ENCODE measurements at places on chromosomes 4 and X.

DNA sequence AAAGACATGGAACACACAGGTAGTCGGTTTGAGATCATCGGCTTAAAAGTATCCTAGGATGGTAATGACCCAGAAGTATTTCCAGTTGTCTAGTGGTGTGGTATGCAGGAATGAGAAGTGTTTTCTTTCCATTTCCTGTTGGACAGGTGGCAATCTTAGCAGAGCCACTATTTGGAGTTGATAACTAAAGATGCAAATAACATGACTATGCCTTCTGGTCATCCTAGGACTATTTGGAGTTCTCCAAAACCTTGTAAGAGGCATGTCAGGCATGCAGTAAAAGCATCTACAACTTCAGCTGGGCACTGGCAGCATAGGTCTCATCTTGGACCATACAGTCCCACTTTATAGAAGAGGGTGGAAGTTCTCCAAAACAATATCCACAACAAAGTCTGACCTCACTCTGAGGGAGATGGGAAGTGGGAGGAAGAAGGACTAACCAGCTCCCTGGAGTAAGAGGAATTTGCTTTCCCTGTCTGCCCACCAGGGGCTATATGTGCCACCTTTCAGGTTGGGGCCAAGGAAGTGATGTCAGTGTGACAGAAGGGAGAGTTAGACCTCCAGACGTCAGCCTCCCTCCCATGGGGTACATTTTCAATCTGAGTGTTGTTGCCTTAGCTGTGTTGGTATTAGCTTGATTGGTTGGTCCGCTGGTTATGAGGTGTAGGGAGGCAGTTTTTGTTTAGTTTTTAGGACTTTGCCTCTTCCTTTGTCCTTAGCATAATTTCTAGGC lies 101.2 kb upstream of the MYOZ2 start:
- DNase-seq: no peak

- no peak for DNase-seq
Observed at GRCh38 chr4:165331359-165331758, 3.9 kb downstream of the MSMO1 start.

GRCh38 chrX:140434347-140434746 lies 70.5 kb downstream of the SOX3 start:
- DNase-seq: no peak

DNA sequence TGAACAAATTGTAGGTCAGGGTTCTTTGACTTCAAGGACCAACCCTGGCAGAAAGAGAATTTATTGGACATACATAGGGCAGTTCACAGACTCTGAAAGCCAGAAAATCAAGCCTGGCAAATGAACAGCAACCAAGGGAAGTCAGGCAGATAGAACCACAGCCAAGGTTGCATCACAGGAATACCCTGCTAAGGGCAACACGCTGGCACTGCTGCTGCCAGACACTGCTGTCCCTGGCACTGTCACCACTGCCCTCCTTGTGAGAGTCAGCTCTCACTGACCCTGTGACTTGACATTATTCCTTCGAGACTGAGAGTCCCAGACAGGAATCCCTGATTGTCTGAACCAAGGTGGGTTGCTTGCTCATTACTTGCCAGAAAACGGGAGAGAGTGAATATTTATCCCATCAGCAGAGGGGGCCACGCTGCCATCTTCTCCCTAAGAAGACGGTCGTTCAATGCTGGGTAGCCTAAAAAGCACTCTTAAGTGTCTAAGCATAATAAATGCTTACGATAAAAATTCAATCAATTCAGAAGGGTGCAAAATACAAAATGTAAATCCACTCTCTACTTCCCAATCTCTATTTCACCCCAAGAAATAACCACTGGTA lies 23.2 kb upstream of the PTTG2 start:
- DNase-seq: no peak

DNA sequence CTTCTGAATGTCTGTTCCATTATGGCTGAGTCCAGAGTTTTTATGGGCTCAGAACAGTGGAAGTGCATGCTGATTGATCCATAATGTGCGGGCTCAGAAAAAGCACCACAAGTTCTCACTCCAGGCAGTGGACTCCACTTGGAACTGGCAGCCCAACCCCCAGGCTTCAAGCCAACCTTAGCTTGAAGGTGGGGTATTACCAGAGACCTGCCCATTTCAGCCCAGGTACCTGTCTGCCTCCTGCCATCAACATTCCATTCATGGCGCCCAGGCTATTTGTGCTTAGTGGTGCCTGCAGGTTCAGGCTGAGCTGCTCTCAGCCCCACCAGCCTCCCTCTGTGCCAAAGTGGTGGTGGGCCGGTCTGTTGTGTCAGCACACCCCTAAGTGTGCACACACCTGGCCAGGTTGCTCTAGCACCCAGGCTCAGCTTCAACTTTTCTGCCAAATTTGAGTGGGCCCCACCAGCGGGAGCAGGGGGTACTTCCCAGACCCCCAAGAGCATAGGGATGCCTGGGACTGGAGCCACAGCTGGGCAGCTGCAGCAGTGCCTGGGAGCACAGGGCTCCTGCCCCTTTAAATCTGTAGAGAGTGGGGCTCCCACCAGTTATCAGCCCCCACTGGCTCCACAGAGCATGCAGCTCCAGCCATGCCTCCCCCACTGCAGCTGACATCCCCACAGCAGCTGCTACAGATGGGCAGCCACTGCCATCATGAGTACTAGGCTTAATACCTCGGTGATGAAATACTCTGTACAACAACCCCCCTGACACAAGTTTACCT lies 1025.3 kb downstream of the PCDH19 start:
- DNase-seq: no peak

GRCh38 chrX:111395149-111395548 lies 16.8 kb downstream of the DCX start:
- DNase-seq: no peak

- DNase-seq: no peak
Observed at GRCh38 chrX:96244955-96245354, 439.7 kb upstream of the DIAPH2 start.

DNA sequence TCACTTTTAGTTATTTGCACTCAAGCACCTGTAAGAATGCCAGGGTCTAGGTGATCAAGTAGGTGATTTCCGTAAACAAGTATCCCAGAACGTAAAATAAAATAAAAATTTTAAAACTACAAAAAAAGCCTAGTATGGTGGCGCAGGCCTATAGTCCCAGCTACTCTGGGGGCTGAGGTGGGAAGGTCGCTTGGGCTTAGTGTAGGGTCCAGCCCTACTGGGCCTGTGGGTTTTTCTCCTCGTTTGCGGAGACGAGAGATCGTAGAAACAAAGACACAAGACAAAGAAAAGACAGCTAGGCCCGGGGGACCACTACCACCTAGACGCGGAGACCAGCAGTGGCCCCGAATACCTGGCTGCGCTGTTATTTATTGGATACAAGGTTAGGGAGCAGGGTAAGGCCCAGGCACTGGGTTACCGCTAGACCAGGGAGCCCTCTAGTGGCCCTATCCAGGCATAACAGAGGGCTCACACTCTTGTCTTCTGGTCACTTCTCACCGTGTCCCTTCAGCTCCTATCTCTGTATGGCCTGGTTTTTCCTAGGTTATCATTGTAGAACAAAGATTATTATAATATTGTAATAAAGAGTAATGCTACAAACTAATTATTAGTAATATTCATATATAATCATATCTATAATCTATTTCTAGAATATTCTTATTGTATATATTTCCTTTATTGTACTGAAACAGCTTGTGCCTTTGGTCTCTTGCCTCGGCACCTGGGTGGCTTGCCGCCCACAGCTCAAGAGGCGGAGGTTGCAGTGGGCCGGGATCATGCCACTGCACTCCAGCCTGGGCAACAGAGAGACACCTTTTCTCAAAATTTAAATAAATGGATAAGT lies 38.4 kb downstream of the SAGE1 start:
- DNase-seq: no peak

- DNase-seq: no peak
Observed at GRCh38 chr4:98828801-98829200, 100.1 kb downstream of the EIF4E start.

- no peak for DNase-seq
Observed at GRCh38 chrX:25006586-25007058, 9.1 kb downstream of the ARX start.

DNA sequence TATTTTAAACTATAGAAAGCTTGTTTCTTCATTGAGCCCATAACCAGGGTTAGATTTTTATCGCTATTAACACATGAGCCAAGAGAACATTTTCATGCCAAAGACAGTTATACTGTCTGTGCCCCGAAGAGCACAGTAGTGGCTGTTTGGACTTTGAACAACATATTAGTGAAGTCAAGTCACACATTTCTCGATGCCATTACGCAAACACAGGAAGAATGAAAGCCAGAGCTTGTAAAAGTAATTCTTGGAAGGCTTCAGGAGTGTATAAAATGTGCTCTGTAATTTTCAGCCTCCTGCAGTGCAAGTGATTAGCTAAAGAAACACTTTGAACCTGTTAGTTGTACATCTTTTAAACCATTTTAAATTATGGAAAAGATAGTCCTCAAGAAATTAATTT lies 590.7 kb upstream of the PITX2 start:
- no peak for DNase-seq

- DNase-seq: no peak
Observed at GRCh38 chr4:41374490-41374889, 117.8 kb downstream of the UCHL1 start.

DNA sequence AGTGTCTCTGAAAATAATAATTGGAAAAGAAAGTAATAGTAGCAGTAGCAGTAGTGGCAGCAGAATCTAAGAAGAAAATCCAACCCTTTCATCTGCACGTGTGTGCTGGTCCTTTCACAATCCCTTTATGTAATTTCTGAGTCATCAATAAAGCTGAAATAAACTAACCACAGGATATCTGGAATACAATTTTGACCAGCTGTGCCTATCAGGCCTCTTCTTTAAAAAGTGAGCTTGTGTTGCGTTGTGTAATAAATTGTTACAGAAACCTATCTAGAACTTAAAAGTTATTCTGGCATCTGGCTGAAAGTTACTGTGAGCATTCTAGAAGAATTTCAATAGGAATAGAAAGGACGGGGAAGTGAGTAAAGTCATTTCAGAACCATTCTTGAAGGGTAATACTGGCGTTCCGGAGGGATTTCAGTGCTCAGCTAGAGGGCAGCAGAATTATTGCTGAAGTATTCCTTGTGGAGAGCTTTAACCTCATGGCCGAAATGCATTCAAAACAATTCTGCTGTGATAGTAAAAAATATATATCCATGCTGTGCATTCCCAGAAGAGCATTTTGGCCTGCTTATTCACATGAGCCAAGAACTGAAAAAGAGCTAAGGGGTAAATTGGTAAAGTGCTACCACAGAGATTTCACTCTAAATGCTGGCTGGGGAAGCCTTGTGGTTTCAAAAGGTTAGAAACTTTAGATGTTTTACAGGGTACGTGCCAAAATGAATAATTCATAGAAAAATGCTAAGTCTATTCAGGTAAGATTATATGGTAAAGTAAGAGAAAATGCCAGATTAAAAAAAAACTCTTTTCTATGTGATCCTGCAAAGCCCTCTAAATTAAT lies 260.6 kb downstream of the NKX6-1 start:
- no peak for DNase-seq

GRCh38 chr4:2887343-2887742 lies 43.7 kb downstream of the ADD1 start:
- no peak for DNase-seq

GRCh38 chrX:72045141-72045540 lies 86.6 kb downstream of the RTL5 start:
- DNase-seq: no peak

DNA sequence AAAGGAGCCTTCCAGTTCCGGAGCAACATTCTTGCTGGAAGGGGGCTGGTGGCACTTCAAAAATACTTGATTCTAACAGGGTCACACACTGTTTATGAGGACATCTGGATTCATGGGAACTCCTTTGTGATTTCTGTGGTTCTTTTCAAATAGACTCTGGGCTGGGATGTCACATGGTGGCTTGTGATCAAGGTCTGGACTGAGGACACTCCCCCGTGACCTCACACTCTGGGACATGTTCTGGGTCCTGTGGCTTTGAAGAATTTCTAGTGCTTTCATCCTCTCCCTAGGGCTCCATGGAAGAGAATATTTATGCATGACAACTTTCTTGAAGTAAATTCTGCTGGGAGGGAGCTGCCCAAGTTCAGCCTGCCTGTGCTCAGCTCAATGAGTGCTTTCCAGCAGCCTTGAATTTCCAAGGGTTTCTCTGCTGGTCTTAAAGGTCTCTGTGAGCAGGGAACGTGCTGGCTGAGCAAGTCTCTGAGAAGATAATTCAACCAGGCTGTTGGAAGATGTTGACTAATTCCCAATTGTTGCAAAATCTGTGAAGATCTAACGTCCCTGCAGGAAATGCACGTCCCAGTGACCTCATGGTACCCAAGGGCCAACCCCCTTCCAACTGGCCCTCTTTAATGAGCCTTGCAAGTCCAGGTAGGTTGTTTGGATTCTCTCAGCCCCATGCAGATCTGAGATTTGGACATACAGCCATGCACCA lies 36.3 kb downstream of the GPR143 start:
- DNase-seq: no peak

DNA sequence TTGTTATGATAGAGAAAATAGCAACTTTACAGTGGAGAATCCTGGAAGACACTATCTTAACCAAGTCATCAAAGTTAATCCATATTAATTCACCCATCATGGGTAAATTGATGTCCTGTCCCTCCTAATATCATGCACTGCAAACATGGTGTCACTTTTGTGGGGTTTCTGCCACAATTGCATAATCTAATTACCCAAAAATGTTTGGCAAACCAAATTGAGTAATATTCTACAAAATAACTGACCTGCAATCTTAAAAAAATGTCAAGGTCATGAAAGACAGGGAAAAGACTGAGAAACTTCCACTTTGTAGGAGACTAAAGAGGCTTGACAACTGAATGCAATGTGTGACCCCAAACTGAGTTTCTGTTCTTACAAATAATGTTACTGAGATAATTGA lies 37.1 kb upstream of the PLAC8 start:
- DNase-seq: no peak

GRCh38 chrX:77427611-77428010 lies 19.6 kb upstream of the FGF16 start:
- no peak for DNase-seq

DNA sequence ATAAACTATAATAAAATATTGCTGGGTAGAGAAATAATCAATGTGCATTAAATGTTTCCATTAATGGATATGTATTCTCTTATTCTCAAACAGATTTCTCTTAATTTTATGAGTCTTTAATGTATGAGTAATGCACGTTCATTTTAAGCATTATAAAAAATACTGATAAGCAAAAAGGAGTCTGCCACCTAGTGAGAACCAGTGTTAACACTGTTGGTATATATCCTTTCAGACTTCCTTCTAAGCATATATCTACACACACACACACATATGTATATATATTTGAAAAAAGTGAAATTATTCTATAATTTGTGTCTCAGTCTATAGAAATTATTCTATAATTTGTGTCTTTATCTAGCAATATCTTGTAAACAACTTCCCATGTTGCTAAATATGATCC lies 49.9 kb upstream of the MTMR1 start:
- DNase-seq: no peak

GRCh38 chr4:91829531-91829930 lies 474.2 kb upstream of the GRID2 start:
- DNase-seq: no peak

GRCh38 chrX:2172359-2172758 lies 328.4 kb downstream of the DHRSX start:
- no peak for DNase-seq

DNA sequence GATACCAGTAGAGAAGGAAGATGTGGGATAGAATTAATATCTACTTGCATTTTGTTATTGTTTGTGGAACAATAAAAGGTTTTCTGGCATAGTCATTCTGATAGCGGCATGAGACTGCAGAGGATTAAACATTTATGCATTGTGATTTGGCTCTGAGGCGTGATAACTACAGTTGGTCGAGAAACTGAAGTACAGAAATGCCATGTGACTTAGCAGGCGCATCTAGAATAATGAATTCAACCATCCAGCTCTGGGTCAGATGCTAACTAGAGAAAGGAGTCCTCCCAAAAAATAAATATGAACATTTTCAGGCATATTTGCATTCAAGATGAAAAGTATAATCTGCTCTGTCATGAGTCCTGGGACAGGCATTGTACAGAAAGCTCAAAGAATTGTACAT lies 62.8 kb downstream of the CCSER1 start:
- DNase-seq: no peak
